ENCODE measurements at places on chromosomes 6 and 20.

DNA sequence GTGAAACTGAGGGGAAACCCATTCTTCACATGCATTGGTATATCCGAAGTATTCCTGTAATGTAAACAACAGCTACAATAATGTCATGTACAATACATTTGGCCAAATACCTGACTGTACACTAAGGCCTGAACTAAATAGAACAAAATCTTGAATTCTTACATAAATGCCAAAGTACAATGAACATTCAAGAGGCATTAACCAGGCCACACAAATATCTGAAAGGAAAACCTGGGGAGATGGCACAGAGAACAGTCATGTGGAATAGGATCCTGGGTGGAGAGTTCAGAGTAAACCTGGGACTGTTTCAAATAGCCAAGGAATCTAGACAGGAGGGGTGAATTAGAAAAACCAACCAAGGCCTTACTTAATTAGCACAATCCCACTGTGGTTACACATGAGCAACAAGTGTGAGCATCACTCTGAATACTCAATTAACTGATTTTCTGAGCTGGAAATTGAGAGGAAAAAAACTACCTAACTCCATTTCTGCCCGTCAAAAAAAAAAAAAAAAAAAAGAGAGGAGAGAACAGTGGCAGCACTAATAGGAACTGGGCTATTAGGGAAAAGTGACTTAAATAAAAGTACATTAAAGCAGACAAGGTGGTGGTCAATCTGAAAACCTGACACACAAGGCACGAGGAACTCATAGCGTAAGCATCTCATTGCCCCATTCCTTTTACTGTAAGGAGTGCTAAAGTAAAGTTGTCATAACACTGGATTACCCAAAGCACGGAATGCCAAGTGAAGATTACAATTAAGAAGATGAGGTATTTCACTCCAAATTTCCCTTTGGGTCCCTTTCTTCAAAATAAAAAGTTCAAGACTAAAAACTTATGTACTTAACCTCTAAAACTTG is 10.9 kb downstream of the SNX5 start:
- no peak for DNase-seq

GRCh38 chr20:62409931-62410745 is 3.1 kb upstream of the CABLES2 start:
- no peak for DNase-seq

- DNase-seq: no peak
Observed at GRCh38 chr6:143187238-143187923, 126.7 kb downstream of the AIG1 start.

DNA sequence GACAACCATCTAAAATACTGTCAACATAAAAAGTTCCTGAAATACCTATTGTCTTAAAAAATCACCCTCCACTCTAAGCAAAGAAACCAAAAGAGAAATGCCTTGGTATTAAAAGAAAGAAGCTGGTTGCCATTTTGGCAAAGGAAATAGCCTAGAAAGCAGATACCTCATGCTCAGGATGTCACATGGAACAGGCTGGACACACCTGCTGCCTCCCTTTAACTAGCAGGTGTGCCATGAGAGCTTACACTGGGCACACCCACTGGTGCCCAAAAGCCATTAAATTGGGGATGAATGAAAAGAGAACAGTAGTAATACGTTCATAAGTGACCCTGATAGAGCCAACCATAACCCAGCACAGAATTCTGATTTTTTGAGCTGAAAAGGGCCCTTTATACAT is 1.5 kb downstream of the SLC23A2 start:
- DNase-seq: no peak

DNA sequence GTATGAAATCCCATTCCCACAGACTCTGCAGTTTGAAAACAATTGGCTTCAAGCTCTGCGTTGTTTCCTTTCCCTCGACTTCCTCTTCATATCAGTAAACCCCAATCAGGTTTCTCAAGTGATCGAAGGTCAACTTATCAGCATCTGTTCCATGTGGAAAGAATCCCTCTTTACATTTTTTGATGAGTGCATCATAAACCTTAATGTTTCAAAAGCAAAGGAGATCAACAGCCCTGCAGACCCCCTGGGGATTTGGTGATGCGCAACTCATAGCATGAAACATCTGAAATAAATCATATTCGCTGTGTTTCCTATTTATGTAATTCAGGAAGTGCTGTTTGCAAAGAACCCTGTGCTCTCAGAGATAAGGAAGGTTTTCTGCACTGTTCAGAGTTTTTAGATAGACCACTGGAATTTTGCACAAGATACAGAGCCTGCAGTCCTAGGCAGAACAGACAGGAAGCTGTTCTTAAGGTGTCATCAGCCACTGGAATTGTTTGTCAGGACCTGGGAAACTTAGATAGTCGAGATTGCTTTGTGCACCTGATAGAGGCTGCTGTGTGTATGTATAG is 216.0 kb downstream of the HIVEP2 start:
- DNase-seq: no peak

- DNase-seq: no peak
Observed at GRCh38 chr6:26180346-26180745, 93.1 kb downstream of the HFE start.

- no peak for DNase-seq
Observed at GRCh38 chr20:4787069-4787468, 65.4 kb downstream of the PRND start.

GRCh38 chr6:159038914-159039884 is 5.6 kb downstream of the TAGAP start:
- peak; percentile 31 for DNase-seq

GRCh38 chr6:88626460-88626859 is 337.0 kb downstream of the RNGTT start:
- no peak for DNase-seq

GRCh38 chr20:63896264-63897105 is 1.6 kb downstream of the DNAJC5 start:
- no peak for DNase-seq

DNA sequence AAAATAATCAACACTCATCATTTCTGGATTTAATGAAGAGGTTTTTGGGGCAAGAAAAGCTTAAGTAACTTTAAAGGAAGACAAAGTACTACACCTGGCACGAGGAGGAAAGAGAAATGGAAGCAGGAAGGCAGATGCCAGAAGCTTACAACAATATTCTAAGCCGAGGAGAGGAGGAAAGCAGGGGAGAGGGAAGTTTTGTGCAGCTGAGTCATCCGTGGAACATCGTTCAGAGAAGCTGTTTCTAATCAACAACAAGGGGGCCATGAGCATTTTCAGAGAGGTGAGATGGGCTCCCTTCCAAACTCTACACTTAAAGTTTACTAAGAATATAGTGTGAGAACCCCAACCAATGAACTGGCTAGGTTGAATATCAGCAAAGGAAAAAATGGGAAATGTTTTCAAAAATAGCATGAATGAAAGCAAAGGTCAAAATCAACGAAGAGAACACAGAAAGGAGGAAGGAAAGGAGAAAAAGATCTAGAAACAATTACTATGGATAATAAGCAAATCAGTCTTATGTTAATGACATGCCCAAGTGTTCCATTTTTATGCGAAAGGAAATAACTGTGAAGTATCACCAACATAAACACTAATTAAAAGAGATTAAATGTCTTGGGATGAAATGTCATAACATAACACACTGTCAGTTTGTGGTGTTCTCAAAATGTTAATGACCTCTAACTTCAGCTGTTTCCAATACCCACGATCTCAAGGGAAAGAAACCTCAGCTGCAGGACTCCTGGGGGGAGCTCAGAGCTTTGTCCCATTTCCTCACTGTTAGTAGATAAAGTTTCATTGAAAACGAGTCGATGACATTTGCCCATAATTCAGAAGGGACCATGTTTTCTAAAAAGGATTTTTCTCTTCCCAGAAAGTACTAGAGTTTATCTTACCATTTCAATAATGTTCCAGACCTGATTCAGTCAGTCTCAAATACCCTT is 203.4 kb upstream of the STXBP5 start:
- DNase-seq: no peak

- peak; percentile 50 for DNase-seq
Observed at GRCh38 chr20:44019638-44020335, 105.1 kb downstream of the TOX2 start.

DNA sequence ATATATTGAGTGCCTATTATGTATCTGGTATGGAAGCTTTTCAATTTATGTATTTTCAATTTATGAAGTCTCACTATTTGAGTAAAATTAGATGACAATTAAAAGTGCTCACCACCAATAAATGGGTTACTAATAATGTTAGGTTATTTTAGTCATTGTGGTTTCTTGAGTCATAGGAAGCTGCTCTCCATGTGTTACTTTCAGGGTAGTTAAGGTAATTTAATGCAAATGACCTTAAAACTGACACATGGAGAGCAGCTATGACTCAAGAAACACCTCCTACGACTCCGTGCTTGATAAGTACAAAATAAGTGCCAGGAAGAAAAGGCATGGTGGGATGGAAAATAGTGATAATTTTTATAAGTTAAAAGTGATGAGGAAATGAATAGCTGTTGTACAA is 16.5 kb upstream of the TINAG start:
- no peak for DNase-seq

DNA sequence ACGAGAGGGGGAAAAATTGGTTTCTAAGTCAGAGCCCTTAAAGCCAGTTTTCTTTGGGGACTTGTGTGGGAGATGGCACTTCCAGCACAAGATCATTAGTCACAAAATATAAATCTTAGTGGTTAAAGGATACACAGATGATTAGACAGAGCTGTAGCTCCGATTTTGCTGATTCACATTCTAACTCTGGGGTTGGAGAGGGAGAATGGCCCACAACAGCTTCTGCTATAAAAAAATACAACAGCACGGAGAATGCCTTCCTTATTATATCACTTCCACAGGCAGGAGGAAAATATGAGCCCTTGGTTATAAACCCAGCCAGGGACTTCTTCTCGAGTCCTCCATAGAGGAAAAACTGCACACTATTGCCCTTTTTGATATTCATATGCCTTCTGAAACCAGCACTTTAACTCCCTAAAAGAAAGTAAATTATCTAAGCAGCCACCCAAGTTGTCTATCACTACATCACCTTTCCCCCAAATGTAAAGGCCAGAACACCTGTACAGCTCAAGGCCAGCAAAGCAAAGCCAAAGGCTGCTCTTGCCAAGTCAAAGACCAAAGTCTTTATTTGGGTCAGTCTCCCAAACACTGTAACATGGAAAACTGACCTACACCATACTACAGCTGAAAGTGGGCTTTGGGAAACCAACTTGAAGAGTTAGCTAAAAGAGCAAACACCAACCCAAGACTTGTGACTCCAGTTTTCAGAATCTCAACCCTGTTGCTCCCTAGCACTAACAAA is 10.4 kb downstream of the MRPL14 start:
- no peak for DNase-seq

GRCh38 chr6:122604676-122605075 is 5.5 kb upstream of the PKIB start:
- no peak for DNase-seq

- no peak for DNase-seq
Observed at GRCh38 chr6:153099636-153100035, 31.4 kb downstream of the RGS17 start.

GRCh38 chr6:89368999-89369398 is 16.5 kb upstream of the UBE2J1 start:
- no peak for DNase-seq

DNA sequence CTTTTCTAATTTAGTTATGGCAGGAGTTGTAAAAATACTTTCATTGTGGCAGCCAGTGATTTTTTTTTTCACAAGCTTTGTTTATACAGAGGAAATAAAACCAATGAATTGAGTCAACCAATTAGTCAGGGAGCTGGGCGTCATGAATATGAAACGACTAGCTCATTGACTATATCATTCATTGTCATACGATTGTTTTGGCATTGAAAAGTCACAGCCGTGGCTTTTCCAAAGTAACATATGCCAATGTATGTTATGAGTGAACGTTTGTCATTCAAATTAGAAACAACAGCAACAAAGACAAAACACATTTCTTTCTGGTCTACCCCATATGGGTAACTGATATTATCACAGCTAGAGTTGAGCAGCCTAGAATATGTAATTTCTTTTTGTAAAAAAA is 810.6 kb downstream of the EPHA7 start:
- DNase-seq: no peak

- DNase-seq: no peak
Observed at GRCh38 chr6:145017516-145017915, 717.8 kb downstream of the EPM2A start.

GRCh38 chr6:143505537-143505936 is 6.0 kb downstream of the FUCA2 start:
- no peak for DNase-seq

DNA sequence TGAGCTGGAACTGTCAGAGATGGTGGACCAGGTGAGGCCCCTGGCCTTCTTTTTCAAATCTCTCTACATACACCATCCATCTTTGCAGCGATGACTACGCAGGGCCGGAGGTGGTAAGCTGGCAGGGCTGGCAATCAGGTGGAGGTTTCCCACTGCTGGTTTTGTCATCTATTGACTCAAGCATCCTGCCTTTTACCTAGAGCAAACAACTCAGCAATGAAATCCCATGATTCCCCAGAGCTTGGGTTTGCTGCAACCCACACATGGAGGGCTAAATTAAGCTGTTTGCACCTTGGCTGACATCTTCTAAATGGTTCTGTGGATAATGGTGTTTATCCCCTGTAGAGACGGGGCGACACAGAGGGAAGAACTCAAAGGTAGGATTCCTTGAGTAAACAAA is 170.2 kb downstream of the SCP2D1 start:
- DNase-seq: no peak

- DNase-seq: no peak
Observed at GRCh38 chr6:45816674-45817297, 198.9 kb downstream of the CLIC5 start.

GRCh38 chr6:155158030-155158843 is 105.6 kb upstream of the CLDN20 start:
- DNase-seq: no peak

GRCh38 chr20:44819936-44820335 is 9.6 kb upstream of the RIMS4 start:
- no peak for DNase-seq

GRCh38 chr6:46882645-46883044 is 39.1 kb downstream of the ADGRF5 start:
- DNase-seq: no peak

- DNase-seq: no peak
Observed at GRCh38 chr6:2028457-2029038, 216.9 kb downstream of the GMDS start.

GRCh38 chr20:48384147-48384818 is 443.5 kb downstream of the PREX1 start:
- no peak for DNase-seq

GRCh38 chr6:74282143-74282689 is 586.2 kb downstream of the CD109 start:
- DNase-seq: no peak

GRCh38 chr6:134938896-134939295 is 11.0 kb downstream of the ALDH8A1 start:
- no peak for DNase-seq

- DNase-seq: no peak
Observed at GRCh38 chr20:32435449-32436107, 77.4 kb downstream of the ASXL1 start.

GRCh38 chr6:31597006-31597405 is 4.2 kb upstream of the NCR3 start:
- DNase-seq: peak; percentile 70

- no peak for DNase-seq
Observed at GRCh38 chr6:73388433-73388799, 6.2 kb upstream of the DDX43 start.

- no peak for DNase-seq
Observed at GRCh38 chr6:127924031-127924430, 23.2 kb upstream of the THEMIS start.

Measured in central memory CD4-positive, alpha-beta T cell (primary cell).